ENCODE measurements at places on chromosomes 3 and 15.

GRCh38 chr3:187169231-187169960, 27.9 kb upstream of the RTP1 start:
- DNase-seq = no peak

- no peak for DNase-seq
Observed at GRCh38 chr3:190227064-190227463, 95.2 kb downstream of the CLDN1 start.

GRCh38 chr3:100954990-100955389, 38.2 kb downstream of the ABI3BP start:
- no peak for DNase-seq

DNA sequence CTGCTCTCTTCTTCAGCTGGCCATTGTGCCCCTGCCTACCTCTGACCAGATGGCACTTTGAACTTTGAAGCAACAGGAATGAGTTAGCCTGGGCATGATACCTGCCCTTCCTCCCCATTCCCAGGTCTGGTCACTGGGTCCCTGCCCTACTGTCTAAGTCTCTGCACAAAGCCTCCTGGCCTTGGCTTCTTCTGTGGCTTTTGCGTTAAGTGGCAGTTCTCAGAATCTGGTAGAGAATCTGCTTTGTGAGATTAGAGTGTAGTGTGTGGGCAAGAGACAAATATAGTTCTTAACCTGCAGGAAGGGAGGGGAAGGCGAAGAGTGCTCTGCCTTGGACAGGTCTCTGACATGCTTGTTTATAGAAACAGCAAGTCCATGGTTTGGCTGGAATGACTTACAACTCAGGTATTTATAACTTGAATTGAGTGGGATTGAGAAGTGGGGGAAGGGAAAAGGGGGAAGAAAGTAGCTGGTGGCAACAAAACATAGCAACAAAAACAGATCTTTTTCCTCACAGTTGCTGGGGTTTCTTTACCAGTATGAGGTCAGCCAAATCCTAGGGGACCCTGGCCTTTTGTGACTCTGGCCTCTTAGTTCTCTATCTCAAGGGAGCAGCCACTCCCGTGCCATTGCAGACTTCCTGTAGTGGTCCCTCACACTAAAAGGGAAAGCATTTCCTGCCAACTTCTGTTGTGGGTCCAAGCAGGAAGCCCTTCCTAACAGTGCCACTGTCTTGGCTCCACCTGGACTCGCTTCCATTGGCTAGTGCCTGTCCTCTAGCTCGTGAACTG, 16.7 kb downstream of the MAPKBP1 start:
- no peak for DNase-seq

DNA sequence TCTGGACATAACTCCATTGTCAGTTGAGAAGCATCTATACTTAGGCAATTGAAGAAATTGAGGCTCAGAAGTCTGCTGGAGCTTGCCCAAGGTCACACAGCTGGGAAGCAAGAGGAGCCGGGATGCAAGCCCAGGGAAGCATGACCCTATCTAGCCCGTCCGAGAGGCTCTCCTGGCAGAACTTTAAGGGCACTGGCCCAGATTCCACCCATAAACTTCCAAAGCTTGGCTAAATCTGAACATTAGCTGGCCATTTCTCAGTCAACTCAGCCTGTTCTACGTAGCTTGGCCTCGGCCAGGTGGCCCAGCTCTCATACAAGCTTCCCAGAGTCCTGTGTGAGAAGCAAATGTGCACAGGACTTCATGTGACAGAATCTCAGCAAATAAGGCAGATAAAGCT, 75.8 kb downstream of the LRIG1 start:
- no peak for DNase-seq

- no peak for DNase-seq
Observed at GRCh38 chr3:164604687-164605086, 473.6 kb downstream of the SI start.

- DNase-seq = no peak
Observed at GRCh38 chr15:69119001-69119400, 41.4 kb upstream of the GLCE start.

DNA sequence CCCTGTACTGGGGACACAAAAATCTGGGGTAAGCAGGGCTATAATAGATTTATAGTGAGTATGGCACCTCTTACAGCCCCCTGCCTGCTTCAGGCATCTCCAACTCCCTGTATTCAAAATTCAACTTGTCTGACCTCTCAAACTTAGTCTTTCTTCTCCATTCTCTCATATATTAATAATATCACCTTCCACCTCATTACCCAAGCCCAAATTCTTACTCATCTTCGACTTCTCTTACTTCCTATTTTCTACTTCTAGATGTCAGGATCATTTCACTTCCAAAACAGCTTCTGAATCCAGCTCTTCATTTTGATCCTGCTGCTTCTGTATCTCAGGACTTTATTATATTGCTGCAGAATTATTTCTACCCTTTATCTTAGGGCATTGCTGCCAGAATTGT, 290.7 kb downstream of the CHST2 start:
- no peak for DNase-seq

DNA sequence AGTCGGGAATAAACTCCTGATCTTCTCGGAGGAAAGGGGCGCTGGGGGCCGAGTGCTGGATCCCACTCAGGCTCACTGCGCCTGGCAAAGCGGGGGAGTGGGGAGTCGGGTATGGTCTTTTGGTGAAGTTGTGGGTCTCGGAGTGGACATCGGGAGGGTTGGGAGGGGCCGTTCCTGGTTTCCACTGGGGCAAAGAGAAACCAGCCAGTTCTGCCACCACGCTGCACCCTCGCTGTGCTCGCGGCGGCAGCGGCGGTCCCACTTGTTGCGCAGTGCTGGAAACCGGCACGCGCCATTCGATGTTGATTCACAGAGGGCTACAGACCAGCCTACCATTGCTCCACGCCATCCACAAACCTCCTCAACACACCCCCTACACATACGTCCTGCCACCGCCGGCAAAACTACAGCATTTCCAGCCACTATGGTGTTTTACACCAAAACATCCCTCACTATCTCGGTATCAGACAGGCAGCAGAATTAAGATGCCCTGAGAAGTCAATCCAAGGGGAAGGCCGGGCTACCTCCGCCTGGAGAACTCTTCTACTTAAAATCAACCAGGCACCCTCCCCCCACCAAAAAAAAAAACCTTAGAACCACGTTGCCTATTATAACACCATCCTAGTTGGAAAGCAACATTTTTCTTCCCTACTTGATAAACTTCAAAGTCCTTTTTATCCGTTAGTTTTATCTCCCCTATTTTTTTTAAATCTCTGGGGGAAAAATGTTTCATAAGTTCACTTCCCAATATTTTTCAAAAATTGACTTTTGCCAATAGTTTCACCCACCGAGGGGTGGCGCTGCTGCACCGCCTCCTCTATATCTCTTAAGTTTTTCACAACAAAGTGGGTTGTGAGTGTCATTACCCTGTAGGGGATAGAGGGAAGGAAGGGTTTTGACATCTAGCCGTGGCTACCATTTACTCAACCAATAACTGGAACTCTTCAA, 3.6 kb downstream of the BCL6 start:
- no peak for DNase-seq

DNA sequence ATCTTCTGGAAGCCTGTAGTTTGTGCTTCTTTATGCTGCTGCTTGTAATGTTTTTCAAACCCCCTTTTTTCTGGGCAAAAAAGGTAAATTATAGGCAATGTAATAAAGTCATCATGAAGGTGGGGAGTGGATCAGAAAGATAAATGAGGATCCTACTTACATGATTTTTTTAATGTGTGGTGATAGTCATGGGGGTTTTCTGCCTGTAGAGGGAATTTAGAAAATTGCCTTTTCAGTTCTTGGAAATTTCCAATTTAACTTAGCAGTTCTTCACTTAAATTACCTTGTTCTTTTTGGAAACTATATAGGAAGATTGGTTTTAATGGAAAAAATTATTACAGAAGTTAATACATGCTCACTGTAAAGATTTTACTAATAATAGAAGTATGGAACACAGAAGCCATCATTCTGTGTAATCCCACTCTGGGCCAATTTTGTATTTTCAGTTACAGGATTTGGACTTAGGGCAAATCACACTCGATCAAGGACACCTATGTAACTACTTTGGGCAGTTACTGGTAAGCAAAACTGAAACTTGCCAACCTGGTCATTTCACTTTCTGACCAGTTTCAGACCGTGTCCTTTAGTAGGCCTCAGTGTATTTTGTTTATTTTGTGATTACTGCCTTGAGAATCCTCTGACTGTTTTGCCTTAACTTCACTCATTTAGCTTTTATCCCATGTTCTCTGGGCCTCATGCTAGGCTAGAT, 10.5 kb upstream of the SCAANT1 start:
- DNase-seq = no peak

GRCh38 chr3:133703915-133704314, 42.2 kb upstream of the TOPBP1 start:
- DNase-seq = no peak

- DNase-seq = no peak
Observed at GRCh38 chr3:177960722-177961121, 575.5 kb upstream of the KCNMB2 start.

DNA sequence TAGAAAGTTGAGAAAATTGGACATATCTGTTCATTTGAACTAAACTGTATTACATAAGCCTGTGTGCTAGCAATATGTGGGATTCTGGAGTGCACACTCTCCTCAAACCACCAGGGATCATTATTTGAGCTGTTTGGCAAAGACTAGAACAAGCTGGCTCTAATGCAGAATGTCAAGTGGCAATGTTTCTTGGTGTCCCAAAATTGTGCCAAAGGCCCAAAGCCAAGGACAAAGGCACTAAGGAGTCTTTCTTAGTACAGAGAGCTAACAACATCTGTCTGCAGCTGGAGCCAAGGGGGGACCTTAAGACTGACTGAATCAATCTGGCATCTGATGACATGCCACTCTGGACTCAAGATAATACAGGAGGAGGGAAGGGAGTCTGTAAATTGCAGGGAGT, 76.7 kb upstream of the STRIT1 start:
- DNase-seq = no peak

- no peak for DNase-seq
Observed at GRCh38 chr3:141049681-141050080, 1.5 kb upstream of the SPSB4 start.

DNA sequence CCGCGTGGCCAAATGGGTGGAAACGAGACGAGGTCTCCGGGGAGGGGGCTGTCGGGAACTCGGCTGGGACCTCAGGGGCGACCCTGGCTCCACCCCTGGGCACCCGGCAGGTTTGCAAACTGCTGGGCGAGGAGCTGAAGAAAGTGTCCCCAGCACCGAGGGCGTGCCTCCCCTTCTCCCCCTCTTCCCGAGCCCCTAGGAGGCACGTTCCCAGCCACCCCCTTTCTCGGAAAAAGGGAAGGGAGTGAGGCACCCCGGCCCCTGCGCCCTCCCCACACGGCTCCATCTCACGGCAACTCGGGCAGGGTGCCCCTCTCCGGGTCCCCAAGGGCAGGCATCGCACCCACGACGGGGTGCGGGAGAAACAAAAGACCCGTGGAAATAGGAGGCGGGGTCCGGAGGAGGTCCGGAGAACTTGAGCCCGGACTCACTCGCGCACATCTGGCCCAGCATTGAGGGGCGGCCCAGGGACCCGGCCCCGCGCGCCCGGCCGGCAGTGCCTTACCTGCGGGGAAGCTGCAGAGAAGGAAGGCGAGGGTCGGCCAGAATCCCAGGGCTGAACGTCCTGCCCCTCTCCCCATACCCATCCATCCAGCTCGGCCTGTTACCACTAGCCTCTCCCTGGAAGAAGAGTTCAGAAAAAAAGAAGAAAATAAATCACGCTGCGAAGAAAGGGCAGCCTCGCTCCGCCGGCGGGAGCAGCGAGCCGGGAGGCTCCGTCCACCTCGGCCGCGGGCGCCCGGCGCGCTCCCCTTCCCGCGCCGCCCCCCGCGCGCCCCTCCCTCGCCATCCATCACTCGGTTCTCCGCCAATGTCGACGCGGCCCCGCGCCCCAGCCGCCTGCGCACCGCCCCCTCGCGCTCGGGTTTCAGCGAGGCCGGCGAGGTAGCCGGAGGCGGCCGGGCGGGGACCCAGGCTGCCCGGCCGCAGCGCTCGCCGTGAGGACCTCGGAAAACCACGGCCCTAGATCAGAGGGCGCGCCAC, 16.3 kb downstream of the RGMA start:
- no peak for DNase-seq

GRCh38 chr15:27742751-27743477, 356.2 kb downstream of the OCA2 start:
- no peak for DNase-seq

DNA sequence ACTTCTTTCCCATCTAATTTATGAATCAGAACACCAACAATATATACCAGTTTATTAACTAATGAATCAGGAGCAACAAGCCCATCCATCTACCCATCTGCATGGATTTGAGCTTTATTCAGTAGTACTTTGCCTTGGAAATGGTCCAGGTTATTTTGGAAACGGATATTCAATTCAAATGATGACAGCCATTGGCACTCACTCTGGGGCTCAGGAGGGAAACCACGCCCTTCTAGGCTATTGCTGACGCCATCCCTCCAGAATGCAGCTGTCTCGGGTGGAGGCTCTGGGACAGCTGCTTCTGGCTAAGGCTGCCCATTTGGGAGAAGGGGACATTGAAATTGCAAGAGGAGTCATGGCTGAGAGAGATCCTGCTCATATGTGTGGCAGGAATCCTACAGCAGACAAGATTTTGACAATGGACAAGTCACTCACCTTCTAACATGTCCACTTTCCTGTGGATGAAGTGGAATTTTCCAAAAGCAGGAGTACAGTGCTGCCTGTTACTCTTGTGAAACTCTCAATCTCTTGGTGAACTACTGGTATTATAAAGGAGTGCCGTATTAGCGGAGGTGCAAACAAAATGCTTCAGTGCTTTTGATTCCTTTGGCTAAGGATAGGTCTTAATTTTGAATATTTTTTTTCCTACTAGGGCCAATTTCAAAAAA, 29.3 kb upstream of the TRAK1 start:
- DNase-seq = no peak

DNA sequence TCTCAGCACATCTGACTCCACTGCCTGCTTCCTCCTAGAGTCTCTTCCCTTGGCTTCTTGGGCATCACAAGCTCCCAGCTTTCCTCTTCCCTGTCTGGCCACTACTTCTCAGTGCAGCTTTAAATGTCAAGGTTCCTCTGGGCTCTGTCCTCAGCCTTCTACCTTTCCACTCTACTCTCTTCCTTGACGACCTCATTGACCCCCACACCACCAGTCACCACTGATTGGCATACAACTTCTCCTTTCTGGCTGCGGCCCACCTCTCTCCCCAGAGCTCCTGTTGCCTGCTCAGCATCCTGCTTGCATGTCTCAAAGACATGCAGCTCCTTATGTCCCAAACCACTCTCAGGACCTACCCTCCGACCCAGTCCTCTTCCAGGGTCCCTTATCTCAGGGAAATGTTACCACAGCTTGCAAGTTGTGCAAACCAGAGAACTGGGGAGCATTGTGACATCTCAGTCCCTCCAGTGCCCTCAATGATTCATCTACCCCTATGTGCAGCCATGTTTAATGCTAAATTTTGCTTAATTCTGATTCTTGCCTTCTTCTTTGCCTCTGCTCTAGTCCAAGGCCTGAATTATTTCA, 49.9 kb downstream of the TRPM1 start:
- no peak for DNase-seq

- no peak for DNase-seq
Observed at GRCh38 chr15:100330221-100330620, 11.6 kb downstream of the ADAMTS17 start.

GRCh38 chr15:92074101-92074500, 220.6 kb downstream of the SLCO3A1 start:
- DNase-seq = no peak
